Activated T-cell treated with anti-CD3 and anti-CD28 coated beads, Interleukin-2, amount 50 U/mL, for 1 hour (primary cell): ENCODE measurements at places on chromosomes 1 and 21.

GRCh38 chr1:203183828-203184227 is 2.7 kb downstream of the CHI3L1 start:
- no peak for DNase-seq

GRCh38 chr1:5670590-5671350 is 321.5 kb downstream of the NPHP4 start:
- DNase-seq, result no peak

GRCh38 chr1:227883641-227884301 is 64.0 kb downstream of the WNT9A start:
- DNase-seq, result peak; percentile 15

- DNase-seq, result no peak
Measured at GRCh38 chr1:43783671-43784205, 76.4 kb downstream of the ST3GAL3 start.

DNA sequence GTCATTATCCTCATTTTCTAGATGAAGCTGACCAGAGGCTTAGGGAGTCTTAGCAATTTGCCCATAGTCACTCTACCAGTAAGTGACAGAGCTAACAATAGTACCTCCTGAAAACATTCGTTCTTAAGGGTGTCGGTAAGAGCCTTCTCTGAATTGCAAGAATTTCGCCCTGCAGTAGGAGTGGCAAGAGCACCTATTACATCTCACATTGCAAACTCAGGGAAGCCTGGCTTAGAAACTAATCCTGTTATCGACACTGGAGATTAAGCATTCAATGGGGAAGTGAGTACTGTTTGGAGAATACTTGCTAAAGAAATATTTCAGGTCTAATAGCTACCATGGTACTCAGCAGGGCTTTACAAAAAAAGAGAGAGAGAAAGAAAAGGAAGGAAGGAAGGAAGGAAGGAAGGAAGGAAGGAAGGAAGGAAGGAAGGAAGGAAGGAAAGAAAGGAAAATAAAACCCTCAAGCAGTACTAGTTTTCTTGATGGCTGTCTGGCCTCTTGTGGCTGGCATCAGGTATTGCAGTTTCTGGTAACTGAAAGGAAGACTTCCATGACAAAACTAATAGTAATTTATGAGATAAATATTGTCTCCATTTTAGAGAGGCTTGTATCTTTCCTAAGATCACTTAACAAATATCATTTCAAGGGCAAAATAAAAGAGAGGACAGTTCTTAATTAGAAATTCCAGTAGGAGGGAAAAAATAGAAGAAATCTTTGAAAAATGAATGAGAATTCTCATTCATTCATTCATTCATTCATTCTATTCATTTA is 10.4 kb downstream of the C1orf226 start:
- no peak for DNase-seq

- no peak for DNase-seq
Measured at GRCh38 chr1:169809370-169810095, 14.8 kb upstream of the METTL18 start.

DNA sequence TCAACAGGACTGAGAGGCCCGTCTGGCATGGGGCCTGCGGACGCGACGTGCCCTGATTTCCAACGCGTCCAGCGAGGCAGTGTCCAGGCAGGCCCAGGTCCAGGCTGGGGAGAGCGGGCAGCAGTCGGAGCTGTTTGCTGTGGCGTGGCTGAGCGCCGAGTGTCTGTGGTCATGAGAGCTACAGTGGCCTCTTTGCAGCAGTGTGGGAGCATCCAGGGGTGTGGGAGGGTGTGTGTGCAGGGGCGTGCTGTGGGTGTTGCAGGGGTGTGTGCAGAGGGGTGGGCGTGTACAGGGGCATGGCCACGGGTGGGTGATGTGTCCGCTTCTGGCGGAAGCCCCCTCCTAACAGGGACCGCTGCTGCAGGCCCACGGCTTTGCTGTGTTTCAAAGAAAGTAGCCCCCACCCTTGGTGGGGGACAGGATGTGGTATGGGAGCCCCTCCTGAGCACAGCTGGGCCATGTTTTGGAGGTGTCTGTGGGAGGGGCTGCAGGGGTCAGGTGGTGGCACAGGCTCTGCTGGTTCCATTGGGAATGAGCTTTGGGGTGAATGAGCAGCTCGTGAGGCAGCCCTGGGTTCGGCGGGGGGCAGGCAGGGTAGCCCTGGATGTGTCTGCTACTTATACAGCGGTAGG is 17.7 kb downstream of the PLCH2 start:
- no peak for DNase-seq

- no peak for DNase-seq
Measured at GRCh38 chr1:155607708-155608107, 2.3 kb upstream of the MSTO1 start.

- no peak for DNase-seq
Measured at GRCh38 chr1:5905436-5905835, 86.8 kb downstream of the NPHP4 start.

DNA sequence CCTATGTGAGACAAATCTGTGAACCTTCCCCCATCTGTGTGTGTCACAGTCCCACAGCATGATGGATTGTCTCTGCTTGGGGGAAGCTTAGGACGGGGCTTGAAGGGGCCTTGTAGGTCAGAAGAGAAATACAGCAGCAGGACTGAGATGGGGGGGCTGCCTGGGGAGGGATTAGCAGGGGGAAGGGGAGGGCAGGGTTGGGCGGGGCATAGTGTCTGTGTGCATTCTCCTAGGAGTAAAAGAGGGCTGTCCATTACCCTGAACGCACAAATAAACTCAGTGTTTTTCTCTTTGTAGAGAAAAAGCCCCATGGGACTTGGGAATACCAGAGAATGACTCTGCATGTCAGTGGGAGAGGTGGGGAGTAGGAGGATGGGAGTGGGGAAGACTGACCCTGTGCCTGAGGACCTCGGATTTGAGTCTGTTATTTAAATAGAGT is 16.4 kb downstream of the RNF220 start:
- no peak for DNase-seq

DNA sequence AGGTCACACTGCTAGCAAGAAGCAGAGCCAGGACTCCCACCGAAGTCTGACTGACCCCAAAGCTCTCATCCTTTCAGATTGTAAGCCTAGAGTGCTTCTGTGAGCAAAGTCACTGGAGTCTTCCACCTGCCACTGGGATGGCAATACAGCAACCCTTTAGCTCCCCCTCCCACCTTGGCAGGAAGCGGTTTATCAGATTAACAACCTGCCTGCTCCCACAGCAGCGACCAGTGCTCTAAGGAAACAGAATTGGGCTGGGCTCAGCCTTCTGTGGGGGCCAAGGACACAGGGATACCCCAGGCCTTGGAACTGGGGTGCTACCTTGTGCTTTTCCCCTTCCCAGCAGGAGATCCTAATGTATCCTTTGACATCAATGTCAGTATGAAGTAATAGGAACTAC is 76.0 kb downstream of the GFI1 start:
- peak; percentile 30 for DNase-seq

- DNase-seq, result no peak
Measured at GRCh38 chr1:175397103-175397502, 204.5 kb upstream of the KIAA0040 start.

DNA sequence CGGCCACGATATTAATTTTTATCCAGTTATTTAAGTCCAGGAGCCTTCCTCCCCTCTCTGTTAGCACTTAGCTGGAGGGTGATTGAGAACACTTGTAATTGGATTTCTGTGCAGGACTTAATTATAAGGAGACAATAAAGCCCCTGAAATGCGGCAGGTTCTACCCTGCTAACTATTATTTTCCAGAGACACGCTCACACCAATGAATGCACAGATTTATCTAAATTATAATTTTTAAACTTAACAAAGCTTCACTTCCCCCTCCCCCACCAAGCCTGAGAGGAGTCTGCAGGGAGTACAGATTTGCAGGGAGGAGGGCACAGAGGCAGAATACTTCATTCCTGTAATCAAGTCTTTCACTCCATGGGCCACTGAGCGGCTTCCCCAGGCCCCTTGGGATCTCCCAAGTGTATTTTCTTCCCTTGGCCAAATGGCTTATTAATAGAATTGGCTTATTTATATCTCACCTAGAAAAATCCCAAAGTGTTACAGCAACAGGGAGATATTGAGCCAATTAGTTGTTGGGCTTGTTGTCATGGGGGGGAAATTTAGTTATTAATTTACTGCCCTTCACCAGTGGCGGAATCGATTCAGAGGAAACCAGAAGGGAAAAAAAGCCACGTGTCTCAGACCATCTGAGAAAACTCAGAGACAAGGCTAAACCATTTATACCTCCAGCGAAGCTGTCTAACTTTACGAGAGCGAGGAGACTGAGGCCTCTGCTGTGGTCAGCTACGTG is 99.0 kb upstream of the CD34 start:
- no peak for DNase-seq

DNA sequence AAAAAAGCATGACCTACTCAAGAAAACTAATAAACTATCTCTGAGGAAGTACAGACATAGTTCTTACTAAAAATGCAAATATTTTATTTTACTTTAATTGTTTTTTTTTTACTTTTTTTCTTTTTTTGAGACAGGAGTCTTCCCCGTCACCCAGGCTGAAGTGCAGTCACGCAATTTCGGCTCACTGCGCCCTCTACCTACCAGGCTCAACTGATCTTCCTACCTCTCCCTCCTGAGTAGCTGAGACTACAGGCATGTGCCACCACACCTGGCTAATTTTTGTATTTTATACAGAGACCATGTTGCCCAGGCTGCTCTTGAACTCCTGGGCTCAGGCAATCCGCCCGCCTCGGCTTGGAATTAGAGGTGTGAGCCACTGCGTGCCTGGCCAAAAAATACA is 1263.1 kb downstream of the KCNT2 start:
- DNase-seq, result no peak

GRCh38 chr1:170182442-170182841 is 36.7 kb downstream of the NTMT2 start:
- DNase-seq, result no peak
